Endothelial cell (in vitro differentiated cells): ENCODE measurements at places on chromosomes 12 and 14.

- no peak overlapping the region for H3K27ac ChIP-seq
- peaks cover 5% of the 10 kb centered on the region for H3K4me1 ChIP-seq
- H3K36me3 ChIP-seq, result no peaks in the 10 kb centered on the region
- DNase-seq, result no peak
Measured at GRCh38 chr12:106633451-106633823, 50.6 kb downstream of the RFX4 start.

DNA sequence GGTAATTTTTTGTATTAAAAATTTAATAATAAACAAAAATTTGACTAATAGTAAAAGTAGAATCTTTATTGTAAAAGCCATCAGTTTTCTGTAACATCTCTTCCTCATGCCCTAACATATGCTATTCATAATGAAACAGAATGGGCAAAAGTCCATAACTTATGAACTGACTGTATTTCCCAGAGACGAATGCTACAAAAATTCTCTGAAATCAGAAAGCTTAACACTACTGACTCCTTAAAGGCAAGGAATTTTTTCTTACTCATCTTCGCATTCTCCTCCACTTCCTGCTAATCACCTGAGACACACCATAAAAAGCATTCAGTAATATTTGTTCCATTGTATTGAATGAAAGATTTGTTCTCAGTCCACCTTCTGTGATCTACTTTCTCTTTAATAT lies 17.6 kb downstream of the MON2 start:
- H3K27ac ChIP-seq, result no peak overlapping the region
- H3K27me3 ChIP-seq, result no peaks in the 10 kb centered on the region
- DNase-seq, result no peak
- H3K4me3 ChIP-seq, result no peak overlapping the region

DNA sequence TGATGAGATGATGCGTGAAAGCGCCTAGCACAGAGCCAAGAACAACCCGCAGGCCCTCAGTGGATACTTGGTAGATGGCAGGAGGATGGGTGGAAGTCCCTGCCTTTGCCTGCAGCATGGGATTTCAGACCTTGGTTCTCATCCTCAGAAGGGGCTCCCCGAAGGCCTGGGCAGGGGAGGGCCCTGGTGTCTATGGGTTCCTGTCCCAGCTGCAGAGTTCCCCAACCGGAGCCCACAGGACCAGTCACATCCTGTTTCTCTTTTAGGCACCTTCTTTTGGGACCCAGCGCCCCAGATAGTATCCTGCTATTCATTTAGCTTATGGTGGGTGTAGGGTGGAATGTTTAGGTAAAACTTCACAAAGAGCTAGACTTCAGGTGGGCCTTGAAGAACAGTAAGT lies 55.5 kb downstream of the CALM1 start:
- no peak overlapping the region for H3K27ac ChIP-seq
- no peak for DNase-seq
- H3K4me1 ChIP-seq, result peaks cover 52% of the 10 kb centered on the region
- peaks cover 7% of the 10 kb centered on the region for H3K27me3 ChIP-seq
- H3K4me3 ChIP-seq, result no peak overlapping the region
- H3K36me3 ChIP-seq, result peaks cover 8% of the 10 kb centered on the region

DNA sequence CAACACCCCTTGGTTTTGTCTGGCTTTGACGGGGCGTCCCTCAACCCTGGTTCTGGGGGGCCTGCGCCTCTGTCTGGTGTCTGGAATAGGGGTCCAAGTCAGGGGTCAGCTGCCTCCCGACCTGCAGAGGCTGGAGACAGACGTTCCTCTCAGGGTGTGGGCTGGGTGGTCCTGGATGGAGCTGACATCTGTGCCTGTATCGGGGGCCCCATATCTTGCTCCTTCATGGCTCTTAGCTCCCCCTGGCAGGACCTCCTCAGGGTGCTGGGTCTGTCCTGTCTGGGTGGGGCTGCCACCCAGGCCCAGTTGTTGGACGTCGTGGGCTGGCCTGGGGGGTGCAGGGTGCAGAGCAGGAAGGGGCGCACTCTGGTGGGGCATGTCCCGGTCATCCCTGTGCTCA lies 374.8 kb downstream of the TMEM121 start:
- peaks cover 11% of the 10 kb centered on the region for H3K36me3 ChIP-seq
- no peaks in the 10 kb centered on the region for H3K4me1 ChIP-seq
- H3K27me3 ChIP-seq, result peaks cover 16% of the 10 kb centered on the region

- no peaks in the 10 kb centered on the region for H3K36me3 ChIP-seq
- H3K27ac ChIP-seq, result no peak overlapping the region
- no peak for DNase-seq
- no peak overlapping the region for H3K4me3 ChIP-seq
Measured at GRCh38 chr14:103867523-103867953, 20.2 kb upstream of the PPP1R13B start.

GRCh38 chr12:108505129-108505528 lies 9.9 kb upstream of the FICD start:
- H3K4me1 ChIP-seq, result no peaks in the 10 kb centered on the region
- no peak for DNase-seq
- no peak overlapping the region for H3K4me3 ChIP-seq
- H3K36me3 ChIP-seq, result no peaks in the 10 kb centered on the region

GRCh38 chr12:26580619-26581018 lies 252.4 kb downstream of the ITPR2 start:
- peaks cover 3% of the 10 kb centered on the region for H3K4me1 ChIP-seq
- H3K4me3 ChIP-seq, result no peak overlapping the region
- DNase-seq, result no peak
- H3K36me3 ChIP-seq, result peaks cover 12% of the 10 kb centered on the region
- no peaks in the 10 kb centered on the region for H3K27me3 ChIP-seq

DNA sequence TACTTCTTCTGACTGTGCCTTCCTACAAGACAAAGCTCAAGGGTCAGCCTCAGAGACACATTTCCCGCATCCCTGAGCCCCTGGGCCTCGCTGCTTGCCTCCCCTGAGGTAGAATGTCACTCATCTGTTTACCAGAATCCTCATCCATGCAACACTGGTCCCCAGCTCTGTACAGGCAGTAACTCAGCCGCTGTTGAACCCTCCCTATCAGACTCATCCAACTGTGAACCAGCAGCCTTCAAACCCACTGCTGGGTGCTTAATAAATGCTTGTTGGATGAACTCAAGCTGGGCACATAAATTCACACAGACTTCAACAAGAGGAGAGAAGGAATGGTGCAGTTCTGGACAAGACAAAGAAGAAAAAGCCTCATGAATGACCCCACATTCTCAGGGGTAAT lies 6.1 kb downstream of the NT5DC3 start:
- peaks cover 9% of the 10 kb centered on the region for H3K4me1 ChIP-seq
- DNase-seq, result no peak
- no peaks in the 10 kb centered on the region for H3K36me3 ChIP-seq
- H3K27me3 ChIP-seq, result no peaks in the 10 kb centered on the region

GRCh38 chr14:79916892-79917291 lies 294.4 kb downstream of the DIO2 start:
- no peak for DNase-seq
- no peak overlapping the region for H3K4me3 ChIP-seq
- no peaks in the 10 kb centered on the region for H3K27me3 ChIP-seq
- H3K4me1 ChIP-seq, result no peaks in the 10 kb centered on the region
- H3K27ac ChIP-seq, result no peak overlapping the region

DNA sequence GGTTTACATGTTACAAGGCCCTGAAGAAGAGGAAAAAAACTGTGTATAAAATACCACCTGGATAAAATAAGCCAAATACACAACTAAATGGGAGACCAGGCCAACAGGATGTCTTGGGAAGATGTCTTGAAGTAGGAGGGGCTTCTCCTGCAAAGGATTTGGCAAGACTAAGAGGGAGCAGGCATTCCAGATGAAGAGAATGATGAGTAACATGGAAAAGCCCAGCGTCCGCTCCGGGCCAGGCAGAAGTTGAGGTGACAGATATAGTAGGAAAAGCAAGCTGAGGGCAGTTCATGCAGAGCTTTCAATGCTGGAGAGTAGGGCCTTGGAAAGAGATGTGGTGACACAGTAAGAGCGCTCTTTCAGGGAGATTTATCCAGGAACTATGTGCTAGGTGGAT lies 16.1 kb upstream of the EIF4B start:
- no peaks in the 10 kb centered on the region for H3K4me1 ChIP-seq
- no peaks in the 10 kb centered on the region for H3K36me3 ChIP-seq
- no peak for DNase-seq
- no peak overlapping the region for H3K4me3 ChIP-seq
- H3K27me3 ChIP-seq, result no peaks in the 10 kb centered on the region

DNA sequence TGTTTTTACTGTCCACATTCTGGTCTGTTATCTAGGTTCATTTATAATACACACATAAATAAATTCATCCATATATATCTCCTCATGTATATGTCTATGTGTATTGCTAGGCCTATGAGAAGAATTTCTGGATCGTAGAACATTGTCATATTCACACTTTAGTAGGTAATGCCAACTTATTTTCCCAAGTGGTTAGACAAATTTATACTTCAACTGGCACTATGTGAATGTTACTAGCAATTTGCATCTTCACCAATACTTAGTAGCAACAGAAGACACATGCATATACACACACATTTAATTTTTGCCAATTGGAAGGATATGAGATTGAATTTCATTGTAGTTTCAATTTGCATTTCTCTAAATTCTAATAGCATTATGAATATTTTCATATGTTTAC lies 365.1 kb downstream of the FSCB start:
- H3K4me1 ChIP-seq, result no peaks in the 10 kb centered on the region
- no peaks in the 10 kb centered on the region for H3K27me3 ChIP-seq

DNA sequence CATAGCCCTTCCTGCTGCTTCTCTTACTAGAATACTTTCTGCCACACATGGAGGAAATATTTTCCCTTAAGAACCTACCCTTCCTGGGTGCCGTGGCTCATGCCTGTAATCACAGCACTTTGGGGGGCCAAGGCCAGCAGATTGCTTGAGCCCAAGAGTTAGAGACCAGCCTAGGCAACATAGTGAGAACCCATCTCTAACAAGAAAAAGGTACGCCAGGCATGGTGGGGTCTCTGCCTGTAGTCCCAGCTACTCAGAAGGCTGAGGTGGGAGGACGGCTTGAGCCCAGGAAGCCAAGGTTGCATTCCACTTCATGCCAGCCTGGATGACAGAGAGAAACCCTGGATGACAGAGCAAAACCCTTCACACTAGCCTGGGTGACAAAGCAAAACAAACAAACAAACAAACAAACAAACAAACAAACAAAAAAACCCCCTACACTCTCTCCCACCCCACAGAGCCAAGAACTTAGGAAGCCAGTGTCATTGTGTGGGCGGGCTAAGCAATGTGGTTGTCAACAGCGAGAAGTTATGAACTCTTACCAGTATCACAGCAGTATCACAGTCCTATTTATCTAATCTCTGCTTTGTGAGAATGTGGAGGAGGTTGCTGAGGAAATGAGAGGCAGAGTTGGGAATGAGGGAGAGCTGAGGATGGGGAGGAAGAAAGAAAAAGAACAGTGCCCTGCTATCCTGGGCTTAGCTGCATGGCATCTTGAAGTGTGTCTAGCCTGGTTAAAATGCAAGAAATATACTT lies 53.8 kb upstream of the CLEC14A start:
- no peak overlapping the region for H3K4me3 ChIP-seq
- no peaks in the 10 kb centered on the region for H3K36me3 ChIP-seq
- no peak for DNase-seq
- H3K27me3 ChIP-seq, result no peaks in the 10 kb centered on the region

GRCh38 chr12:90036637-90037036 lies 328.0 kb upstream of the ATP2B1 start:
- no peak overlapping the region for H3K27ac ChIP-seq
- no peak for DNase-seq
- no peaks in the 10 kb centered on the region for H3K36me3 ChIP-seq
- no peaks in the 10 kb centered on the region for H3K27me3 ChIP-seq
- no peaks in the 10 kb centered on the region for H3K4me1 ChIP-seq

- no peaks in the 10 kb centered on the region for H3K36me3 ChIP-seq
- no peaks in the 10 kb centered on the region for H3K4me1 ChIP-seq
- H3K27ac ChIP-seq, result no peak overlapping the region
- no peak overlapping the region for H3K4me3 ChIP-seq
- H3K27me3 ChIP-seq, result peaks cover 2% of the 10 kb centered on the region
- no peak for DNase-seq
Measured at GRCh38 chr12:66449531-66449930, 147.2 kb downstream of the HELB start.

DNA sequence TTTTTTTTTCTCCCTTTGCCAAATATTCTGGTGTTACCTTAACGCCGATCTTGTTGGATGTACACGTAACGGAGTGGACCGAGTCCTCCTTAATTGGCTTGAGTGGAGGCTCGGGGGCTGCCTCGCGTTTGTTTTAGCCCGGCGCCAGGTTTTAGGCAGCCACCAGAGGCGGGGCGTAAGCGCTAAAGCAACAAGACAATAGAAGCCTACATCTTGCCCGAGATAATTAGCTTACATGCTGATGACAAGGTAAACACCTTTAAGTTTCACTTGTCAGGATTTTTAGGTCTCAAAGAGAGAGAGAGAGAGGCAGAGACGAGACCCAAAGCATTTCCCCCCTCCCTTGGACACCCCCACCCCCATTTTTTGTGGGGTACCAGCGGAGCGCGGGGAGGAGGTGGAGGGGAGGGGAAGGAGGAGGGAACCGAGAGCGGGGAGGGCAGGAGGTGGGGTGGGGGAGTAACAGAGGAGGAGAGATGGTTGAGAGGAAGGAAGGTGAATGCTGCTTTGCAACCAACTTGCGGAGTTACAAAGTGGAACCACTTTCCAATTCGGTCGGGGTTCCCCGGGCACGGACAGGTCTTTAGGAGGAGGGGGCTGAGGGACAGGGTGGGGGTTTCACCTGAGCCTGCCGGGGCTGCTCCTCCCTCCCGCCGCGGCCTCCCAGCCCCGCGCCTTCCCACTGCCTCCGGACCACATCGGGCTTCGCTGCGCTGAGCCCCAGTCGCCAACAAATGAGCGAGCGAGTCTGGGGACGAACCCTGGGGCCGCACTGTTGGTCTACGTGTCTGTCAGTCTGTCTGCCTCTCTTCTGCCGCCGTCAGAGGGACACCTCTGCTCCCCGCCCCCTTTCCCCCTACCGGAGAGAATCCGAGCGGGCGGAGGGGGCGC lies at the start of gene NKX2-1:
TSS of gene NKX2-1 (minus strand) at position 802 of the 891 bp plus-strand sequence. CDS start at position 699, 103 bp downstream.
- H3K36me3 ChIP-seq, result no peaks in the 10 kb centered on the region
- DNase-seq, result no peak
- H3K27me3 ChIP-seq, result peaks cover 46% of the 10 kb centered on the region

- H3K27ac ChIP-seq, result no peak overlapping the region
- H3K4me1 ChIP-seq, result peaks cover 4% of the 10 kb centered on the region
- H3K27me3 ChIP-seq, result peaks cover 4% of the 10 kb centered on the region
- H3K4me3 ChIP-seq, result no peak overlapping the region
- no peak for DNase-seq
Measured at GRCh38 chr14:92800012-92800411, 5.9 kb downstream of the GOLGA5 start.

GRCh38 chr14:93061380-93062012 lies 54.2 kb downstream of the ITPK1 start:
- H3K4me1 ChIP-seq, result peaks cover 4% of the 10 kb centered on the region
- peak overlapping the region; percentile 11 for H3K4me3 ChIP-seq
- H3K27ac ChIP-seq, result no peak overlapping the region
- H3K36me3 ChIP-seq, result no peaks in the 10 kb centered on the region
- H3K27me3 ChIP-seq, result peaks cover 2% of the 10 kb centered on the region
- no peak for DNase-seq
